Naive thymus-derived CD8-positive, alpha-beta T cell (primary cell): ENCODE measurements at places on chromosomes 1 and 21. TPM values are rescaled to one million over a fixed set of nuclear protein-coding genes. Genes with fewer than 3 reads are reported as not detected.

GPR153 gene
- total RNA-seq, result 1.3 TPM

BEST4 gene
- 1.6 TPM for total RNA-seq

TOMM40L gene
- 9.6 TPM for total RNA-seq

TSPAN1 gene
- total RNA-seq, result not detected

NGF gene
- not detected for total RNA-seq

CD1E gene
- total RNA-seq, result not detected

RTCA gene
- total RNA-seq, result 42.2 TPM

TMEM269 gene
- total RNA-seq, result 1.0 TPM

DNA sequence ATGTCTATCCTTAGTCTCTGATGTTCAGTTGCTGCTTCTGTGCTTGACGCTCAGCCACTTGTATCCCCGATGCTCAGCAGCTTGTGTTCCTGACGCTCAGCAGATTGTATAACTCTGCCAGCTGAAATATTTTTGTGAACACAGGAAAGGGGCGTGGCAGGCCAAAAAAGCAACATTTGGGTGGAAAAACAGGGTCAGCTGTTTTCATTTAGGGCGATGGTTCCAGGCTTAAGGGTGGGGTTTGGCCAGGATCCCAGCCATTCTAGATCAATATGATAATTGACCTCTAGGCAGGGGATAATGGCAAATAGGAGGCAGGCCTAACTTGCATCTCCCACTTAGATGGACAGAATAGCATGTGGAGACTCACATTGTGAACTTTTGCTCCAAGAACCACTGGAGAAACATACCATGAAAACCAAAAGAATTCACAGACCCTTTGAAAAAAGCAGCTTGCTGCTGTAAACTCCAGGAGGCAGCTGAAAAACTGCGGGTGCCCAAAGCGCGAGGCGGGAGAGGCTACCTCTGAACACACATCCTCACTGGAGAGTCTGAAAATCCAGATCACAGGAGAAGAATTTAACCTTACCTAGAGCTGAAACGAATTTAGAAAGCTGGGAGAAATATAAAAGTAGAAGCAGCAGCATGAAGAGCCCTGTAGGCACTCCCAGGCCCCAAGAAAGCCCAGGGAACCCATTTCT is 58.3 kb downstream of the ZNF648 start:
- H3K27me3 ChIP-seq, result peaks cover 20% of the 10 kb centered on the region
- peaks cover 19% of the 10 kb centered on the region for H3K36me3 ChIP-seq
- H3K4me3 ChIP-seq, result no peak overlapping the region
- peaks cover 3% of the 10 kb centered on the region for H3K4me1 ChIP-seq

GRCh38 chr1:119929643-119930315 is 33.5 kb upstream of the ADAM30 start:
- no peak for DNase-seq
- H3K4me3 ChIP-seq, result no peak overlapping the region
- H3K36me3 ChIP-seq, result peaks cover 87% of the 10 kb centered on the region
- no peak overlapping the region for H3K27ac ChIP-seq

- peak overlapping the region; percentile 86 for H3K4me3 ChIP-seq
- H3K4me1 ChIP-seq, result peaks cover 37% of the 10 kb centered on the region
- no peaks in the 10 kb centered on the region for H3K27me3 ChIP-seq
- no peak for DNase-seq
- peak overlapping the region; percentile 96 for H3K27ac ChIP-seq
Observed at GRCh38 chr1:35931446-35932157, 697 bp downstream of the AGO3 start.

GRCh38 chr21:15468368-15468767 is 261.4 kb upstream of the USP25 start:
- H3K27me3 ChIP-seq, result no peaks in the 10 kb centered on the region
- no peaks in the 10 kb centered on the region for H3K36me3 ChIP-seq
- H3K4me3 ChIP-seq, result no peak overlapping the region
- DNase-seq, result no peak
- no peak overlapping the region for H3K27ac ChIP-seq

DNA sequence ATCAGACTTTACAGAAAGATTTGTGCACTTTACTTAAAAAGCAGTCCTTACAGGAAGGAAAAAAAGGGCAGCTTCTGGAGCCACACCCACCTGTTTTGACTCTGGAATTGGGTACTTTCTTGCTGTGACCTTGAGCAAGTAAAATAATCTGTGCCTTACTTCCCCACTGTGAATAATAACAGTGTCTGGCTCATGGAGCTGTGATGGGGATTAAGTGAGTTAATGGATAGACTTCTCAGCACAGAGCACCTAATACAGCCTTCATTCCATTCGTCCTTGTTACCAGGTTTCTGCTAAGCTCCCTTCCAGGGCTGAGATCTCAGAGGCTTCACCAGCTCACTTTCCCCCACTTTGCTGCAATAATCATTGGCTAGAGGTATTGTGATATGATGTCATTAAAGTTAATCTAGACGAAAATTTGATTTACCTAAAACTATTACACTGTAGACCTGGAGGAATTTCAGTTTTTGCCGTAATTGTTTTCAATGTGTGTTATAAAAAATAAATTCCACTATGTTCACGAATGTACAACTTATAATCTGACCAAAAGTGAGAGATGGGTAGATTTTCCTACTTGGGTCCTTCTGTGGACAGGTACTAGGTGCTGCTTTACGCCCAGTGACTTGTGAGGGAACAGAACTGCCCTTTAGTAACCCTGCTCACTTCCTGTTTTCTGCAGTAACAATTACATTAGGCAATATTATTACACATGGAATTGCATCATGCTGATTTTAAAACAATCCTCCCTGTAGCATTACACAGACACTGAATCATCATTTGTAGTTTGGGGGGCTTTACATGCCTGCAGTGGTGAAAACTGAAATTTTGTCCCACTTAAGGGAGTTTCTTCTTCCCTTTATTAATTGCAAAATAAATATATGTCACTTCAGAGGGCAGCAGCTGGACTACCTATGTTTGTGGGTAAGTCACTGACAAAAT is 19.7 kb upstream of the ABCG1 start:
- H3K4me1 ChIP-seq, result peaks cover 36% of the 10 kb centered on the region
- no peak overlapping the region for H3K4me3 ChIP-seq
- H3K36me3 ChIP-seq, result no peaks in the 10 kb centered on the region
- H3K27me3 ChIP-seq, result no peaks in the 10 kb centered on the region
- DNase-seq, result no peak
- H3K27ac ChIP-seq, result peak overlapping the region; percentile 65

DNA sequence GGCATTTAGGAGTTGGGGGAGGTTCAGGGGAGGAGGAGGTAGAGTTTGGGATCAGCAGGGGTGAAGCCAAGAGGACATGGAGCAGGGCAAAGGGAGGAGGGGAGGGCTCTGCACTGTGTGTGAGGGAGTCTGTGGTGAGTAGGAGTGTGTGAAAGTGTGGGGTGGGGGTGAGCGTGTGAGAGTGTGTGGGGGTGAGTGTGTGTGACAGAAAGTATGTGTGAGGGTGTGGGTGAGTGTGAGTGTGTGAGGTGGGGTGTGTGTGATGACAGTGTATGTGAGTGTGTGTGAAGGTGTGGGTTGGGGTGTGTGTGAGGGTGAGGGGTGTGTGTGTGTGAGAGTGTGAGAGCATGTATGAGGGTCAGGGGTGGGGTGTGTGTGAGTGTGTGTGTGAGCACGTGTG is 62.6 kb downstream of the GNG4 start:
- no peak overlapping the region for H3K4me3 ChIP-seq
- H3K36me3 ChIP-seq, result no peaks in the 10 kb centered on the region
- H3K27ac ChIP-seq, result no peak overlapping the region
- peaks cover 26% of the 10 kb centered on the region for H3K27me3 ChIP-seq
- peaks cover 6% of the 10 kb centered on the region for H3K4me1 ChIP-seq
- DNase-seq, result no peak

DNA sequence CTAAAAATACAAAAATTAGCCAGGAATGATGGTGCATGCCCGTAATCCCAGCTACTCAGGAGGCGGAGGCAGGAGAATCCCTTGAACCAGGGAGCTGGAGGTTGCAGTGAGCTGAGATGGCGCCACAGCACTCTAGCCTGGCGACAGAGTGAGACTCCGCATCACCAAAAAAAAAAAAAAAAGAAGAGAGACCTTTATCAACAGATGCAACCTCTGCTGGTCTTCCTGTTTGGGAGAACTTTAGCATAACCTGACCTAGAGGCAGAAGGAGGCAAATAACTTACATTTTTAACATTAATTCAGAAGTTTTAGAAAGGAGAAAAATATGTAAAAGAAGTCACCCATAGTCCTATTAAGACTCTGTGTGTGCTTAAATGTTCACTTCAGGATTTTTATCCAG is 32.4 kb downstream of the SLAMF1 start:
- H3K4me3 ChIP-seq, result no peak overlapping the region
- H3K27me3 ChIP-seq, result no peaks in the 10 kb centered on the region
- peaks cover 15% of the 10 kb centered on the region for H3K4me1 ChIP-seq
- H3K36me3 ChIP-seq, result peaks cover 35% of the 10 kb centered on the region
- H3K27ac ChIP-seq, result peak overlapping the region; percentile 37

- no peak overlapping the region for H3K27ac ChIP-seq
- H3K27me3 ChIP-seq, result no peaks in the 10 kb centered on the region
- no peak overlapping the region for H3K4me3 ChIP-seq
- DNase-seq, result no peak
Observed at GRCh38 chr1:209741193-209741592, 14.7 kb upstream of the TRAF3IP3 start.

GRCh38 chr21:33569991-33570390 is 18.5 kb downstream of the DONSON start:
- peaks cover 20% of the 10 kb centered on the region for H3K4me1 ChIP-seq
- DNase-seq, result no peak
- H3K27ac ChIP-seq, result peak overlapping the region; percentile 78
- H3K36me3 ChIP-seq, result no peaks in the 10 kb centered on the region
- no peaks in the 10 kb centered on the region for H3K27me3 ChIP-seq
- no peak overlapping the region for H3K4me3 ChIP-seq

DNA sequence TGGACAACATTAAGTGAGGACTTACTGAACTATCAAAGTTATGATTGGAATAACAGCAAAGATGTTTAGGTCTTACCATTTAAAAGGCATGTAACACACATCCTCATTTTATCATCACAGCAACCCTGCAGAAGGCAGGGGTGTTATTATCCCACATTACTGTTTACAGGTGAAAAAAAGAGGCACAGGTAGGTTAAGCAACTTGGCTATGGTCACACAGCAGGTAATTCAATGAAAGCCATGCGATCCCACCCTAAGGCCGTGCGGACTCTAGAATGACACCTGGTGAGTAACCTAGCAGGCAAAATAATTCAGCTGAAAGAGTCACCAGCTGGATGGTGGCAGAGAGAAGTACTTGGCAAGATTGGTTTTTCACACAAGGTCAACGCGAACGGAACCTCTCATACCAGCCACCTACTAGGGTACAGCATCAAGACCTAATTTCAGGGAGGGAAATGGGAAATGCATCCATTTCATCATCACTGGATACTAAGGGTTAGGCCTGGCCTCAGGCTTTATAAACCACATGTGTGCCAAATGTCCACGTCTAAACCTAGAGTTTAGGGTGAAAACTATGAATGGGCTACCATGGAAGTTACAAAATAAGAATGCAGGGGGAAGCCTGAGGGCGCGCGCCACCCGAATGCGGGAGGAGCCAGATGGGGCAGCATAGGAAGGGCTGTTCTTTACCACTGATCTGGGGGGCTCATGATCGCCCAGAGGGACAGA is 85.3 kb downstream of the SLC66A1 start:
- H3K4me3 ChIP-seq, result no peak overlapping the region
- H3K4me1 ChIP-seq, result peaks cover 71% of the 10 kb centered on the region
- H3K27me3 ChIP-seq, result no peaks in the 10 kb centered on the region
- no peak overlapping the region for H3K27ac ChIP-seq
- DNase-seq, result no peak
- peaks cover 10% of the 10 kb centered on the region for H3K36me3 ChIP-seq

DNA sequence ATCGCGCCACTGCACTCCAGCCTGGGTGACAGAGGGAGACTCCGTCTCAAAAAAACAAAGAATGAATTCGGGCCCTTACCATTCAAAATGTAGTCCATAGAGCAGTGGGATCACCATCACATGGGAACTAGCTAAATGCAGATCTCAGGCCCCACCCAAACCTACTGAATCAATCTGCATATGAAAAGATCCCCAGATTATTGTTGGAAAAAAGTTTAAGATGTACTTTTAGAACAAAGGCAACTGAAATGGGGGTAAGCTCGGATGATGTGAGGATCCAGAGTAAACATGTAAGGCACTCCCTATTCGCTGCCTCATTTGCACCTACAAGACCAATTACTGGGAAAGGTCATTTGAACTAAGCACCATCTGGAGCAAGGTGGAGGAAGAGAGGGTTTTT is 803 bp upstream of the FLAD1 start:
- no peaks in the 10 kb centered on the region for H3K27me3 ChIP-seq
- DNase-seq, result no peak
- no peak overlapping the region for H3K4me3 ChIP-seq
- H3K4me1 ChIP-seq, result no peaks in the 10 kb centered on the region
- peaks cover 2% of the 10 kb centered on the region for H3K36me3 ChIP-seq
- no peak overlapping the region for H3K27ac ChIP-seq

DNA sequence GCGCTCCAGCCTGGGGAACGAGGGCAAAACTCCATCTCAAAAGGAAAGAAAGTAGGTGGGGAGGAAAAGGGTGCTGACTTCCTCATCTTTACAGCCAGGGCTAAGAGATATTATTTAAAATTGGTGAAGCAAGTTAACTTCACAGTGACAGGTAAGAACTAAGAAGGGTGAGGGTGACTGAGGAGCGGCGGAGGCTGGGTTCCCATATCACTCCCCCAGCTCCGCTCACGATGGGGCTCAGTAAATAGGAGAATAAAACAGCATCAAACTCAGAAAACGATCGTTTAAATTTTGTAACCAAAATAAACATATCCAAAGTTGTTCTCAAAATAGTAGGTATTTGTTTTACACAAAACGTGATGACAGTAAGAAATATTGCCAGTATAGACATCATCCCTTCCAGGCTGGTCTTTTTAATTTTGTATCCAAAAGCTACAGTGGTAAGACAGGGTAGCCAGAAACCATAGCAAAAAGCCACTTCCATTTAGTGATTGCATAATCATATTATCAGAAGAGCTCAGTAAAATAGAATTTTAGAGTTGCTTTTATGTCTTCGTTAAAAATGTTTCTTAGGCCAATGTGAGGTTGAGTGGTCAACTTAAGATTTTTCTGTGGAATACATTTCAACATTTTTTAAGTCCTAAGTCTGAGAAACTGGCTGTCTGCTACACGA is 26.2 kb upstream of the ADARB1 start:
- no peak for DNase-seq
- H3K4me3 ChIP-seq, result no peak overlapping the region
- no peak overlapping the region for H3K27ac ChIP-seq
- H3K4me1 ChIP-seq, result no peaks in the 10 kb centered on the region
